Activated T-helper 9 cell treated with anti-CD3 and anti-CD28 coated beads, Interleukin-2, amount 50 U/mL, for 16 hours (primary cell): ENCODE measurements at places on chromosomes 5 and 9.

DNA sequence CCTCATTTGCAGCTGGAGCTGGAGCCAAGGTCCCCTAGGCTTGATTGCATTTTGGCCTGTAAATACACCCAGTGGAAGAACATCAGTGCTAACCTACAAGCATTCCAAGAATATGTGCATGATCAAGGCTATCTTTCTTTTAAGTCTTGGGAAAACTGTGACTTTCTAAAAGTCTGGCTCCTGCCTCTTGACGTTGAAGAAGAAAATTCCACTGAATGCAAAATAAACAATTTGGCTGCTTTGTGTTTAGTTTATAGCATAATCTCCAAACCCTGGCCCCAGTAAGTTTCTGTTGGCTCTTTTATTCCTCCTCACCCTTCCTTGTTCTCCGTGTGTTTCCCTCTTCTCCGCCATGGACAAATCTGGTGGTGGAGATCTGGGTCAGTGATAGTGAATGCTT, 109.3 kb upstream of the TLE1 start:
- no peak for DNase-seq

DNA sequence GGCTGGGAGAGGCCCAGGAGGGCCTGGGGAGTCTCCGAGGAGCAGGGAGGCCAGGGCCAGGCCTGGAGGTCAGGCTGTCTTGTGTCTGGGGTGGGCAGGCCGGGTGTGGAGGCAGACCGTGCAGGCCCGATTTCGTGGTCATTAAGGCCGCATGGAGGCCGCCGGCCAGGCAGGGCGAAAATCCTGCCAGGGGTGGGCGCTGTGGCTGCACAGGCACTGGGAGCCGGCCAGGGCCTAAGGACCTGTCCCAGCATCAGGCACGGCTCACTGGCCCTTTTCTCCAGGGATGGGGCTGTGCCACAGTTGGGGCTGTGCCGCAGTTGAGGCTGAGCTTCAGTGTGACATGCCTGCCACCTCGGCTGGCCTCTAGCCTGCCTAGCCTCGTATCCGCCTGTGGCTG, 35.9 kb downstream of the ASS1 start:
- no peak for DNase-seq

GRCh38 chr5:116510517-116510916, 64.1 kb downstream of the SEMA6A start:
- DNase-seq, result no peak

- no peak for DNase-seq
These were observed 25.3 kb upstream of the ENHO start for GRCh38 chr9:34547960-34548611.

DNA sequence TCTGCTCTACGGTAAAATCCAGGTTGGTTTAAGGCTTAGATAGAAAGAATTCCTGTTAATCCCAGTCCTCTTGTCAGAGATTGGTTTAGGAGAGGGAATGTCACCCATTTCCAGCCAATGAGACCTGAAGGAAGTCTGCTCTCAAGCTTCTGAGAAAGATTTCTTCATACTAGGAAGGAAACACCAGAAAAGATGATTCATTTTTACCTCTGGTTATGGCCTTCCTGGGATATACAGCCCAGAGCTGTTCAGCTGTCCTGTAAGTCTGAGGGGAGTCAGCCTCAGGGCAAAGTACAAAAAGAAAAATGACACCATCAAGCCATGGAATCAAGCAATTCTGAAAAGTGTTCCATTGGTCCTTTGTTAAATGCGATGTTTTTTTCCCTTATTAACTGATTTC, 18.6 kb upstream of the CFAP95 start:
- DNase-seq, result no peak

DNA sequence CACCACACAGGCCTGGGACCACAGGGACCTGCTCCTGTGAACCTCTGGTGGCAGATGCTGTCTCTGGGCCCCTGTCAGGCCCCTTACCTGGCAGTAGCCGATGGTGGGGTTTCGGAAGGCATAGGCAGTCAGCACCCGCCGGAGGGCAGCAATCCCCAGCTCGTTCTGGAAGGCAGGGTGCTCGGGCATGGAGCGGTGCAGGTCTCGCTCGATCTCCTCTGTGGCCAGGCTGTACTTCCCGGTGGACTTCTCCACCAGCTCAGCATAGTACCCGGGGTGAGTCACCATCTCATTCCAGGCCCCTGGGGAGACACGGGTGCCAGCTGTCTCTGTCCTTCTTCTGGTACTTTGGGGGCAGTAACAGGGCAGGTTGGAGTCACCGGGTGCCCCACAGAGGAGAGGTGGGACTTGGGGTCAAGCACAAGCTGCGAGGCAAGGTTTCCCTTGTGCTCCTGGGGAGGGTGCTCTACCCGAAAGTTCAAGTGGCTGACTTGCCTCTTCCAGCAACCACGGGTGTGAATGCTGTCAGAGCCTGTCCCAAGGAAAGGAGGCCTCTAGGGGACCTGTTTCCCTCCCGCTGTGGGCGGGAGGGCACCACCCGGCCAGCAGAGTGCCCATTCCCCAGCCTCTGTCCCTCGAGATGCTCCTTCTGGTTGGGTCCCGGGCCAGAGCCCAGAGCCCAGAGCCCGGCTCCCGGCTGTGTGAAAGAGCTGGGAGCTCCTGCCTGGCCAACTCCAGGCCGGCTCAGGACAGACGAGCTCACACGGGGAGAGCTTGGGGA, 19.8 kb upstream of the MRNIP start:
- no peak for DNase-seq

- DNase-seq, result no peak
These were observed 83.3 kb downstream of the PRRT1B start for GRCh38 chr9:131628459-131629225.

GRCh38 chr9:127572961-127573721, 38.9 kb upstream of the STXBP1 start:
- DNase-seq, result no peak

GRCh38 chr9:68777070-68777763, 72.2 kb downstream of the PIP5K1B start:
- DNase-seq, result no peak
